ENCODE measurements at places on chromosomes 1 and 21.

- DNase-seq = no peak
These were observed 311.8 kb downstream of the SIPA1L2 start for GRCh38 chr1:232318143-232318542.

- DNase-seq = no peak
These were observed 10.4 kb downstream of the ZBTB7B start for GRCh38 chr1:155012776-155013602.

GRCh38 chr1:27153549-27153886, 1.4 kb downstream of the SLC9A1 start:
- DNase-seq = no peak

DNA sequence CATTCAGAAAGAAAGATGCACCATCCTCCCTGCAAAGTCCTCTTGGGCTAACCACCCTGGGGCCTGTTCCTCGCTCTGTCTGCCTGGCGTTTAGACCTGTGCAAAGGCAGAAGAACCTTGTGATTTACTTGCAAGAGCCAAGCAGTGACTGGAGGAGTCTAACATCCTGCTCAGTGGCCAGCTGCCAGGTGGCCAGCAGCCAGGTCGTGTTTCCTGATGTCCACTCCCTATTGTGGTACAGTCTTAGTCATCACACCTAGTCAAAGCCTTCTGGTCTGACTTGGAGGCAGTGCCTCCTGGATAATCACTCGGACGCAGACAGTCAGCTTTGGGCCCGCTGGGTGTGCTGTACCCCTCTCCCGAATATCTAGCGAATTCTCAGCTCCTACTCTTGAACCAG, 118.1 kb downstream of the PGBD5 start:
- no peak for DNase-seq

- no peak for DNase-seq
These were observed 7.1 kb upstream of the PRCC start for GRCh38 chr1:156760092-156760795.

DNA sequence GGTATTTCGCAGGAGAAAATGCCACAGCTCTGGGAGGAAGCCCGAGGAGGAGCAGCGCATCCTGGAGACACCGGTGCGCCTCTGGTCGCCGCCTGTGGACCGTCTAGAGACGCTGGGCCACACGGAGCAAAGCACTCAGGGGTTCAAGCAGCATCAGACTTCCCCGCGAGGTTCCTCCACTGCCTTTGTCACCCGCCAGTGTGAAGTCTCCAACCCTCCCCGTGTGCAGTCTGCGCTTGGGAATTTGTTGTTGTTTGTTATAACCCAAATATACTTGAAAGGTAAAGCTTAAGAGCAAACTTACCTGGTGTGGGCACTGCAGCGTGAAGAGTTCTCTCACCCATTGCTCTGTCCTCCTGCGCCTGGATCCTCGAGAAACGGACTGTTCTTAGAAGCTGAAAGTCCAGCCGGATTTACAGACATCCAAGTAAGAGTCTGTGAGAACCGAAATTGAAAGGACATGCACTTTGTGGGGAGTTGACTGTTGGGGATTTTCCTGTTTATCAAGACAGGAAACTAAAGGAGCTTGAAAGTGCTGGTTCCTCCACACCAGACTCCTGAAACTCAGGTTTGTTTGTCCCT, at the start of gene GBP4:
Gene GBP4, minus strand, starts transcription at position 452 of the 582 bp plus-strand sequence. Its CDS starts 108 bp downstream, at position 344.
- DNase-seq = peak; percentile 36

DNA sequence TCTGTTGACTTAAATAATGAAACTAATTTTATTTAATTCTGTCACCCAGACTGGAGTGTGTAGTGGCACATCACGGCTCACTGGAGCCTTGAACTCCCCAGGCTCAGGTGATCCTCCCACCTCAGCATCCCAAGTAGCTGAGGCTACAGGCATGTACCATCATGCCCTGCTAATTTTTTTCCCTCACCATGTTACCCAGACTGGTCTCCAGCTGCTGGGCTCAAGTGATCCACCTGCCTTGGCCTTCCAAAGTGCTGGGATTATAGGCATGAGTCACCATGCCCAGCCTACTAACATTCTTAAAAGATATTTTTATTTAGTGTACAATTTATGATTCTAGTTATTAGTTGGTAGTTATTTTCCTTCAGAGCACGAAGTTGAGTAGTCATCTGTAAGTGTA, 49.5 kb downstream of the NRDC start:
- no peak for DNase-seq

Data from stimulated activated CD4-positive, alpha-beta T cell treated with anti-CD3 and anti-CD28 coated beads, Interleukin-12 subunit alpha, Interleukin-12 subunit beta, amount 100 ng/mL, for 4 hours (primary cell).